ENCODE measurements at places on chromosomes 12 and 14. TPM values are rescaled to one million over a fixed set of nuclear protein-coding genes. Genes with fewer than 3 reads are reported as not detected.

DNA sequence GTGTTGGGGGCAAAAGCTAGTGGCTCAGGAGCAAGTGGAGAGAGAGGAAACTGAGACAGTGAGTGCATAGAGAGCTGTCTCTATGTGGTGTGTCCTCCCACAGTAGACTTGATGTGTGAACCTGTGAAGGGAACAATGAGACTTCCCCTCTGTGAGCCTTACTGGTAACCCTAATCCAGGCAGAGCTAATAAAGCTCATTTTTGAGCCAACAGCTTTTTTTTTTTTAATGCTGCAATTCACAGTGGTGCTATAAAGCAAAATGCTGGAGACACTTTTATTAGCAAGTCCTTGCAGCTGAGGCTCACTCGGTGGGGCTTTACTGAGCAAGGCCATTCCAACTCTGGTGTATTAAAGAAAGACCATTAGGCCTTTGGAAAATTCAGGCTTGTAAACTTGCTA is 26.9 kb downstream of the FBXW8 start:
- H3K27ac ChIP-seq = no peak overlapping the region
- H3K27me3 ChIP-seq = no peaks in the 10 kb centered on the region
- peaks cover 30% of the 10 kb centered on the region for H3K36me3 ChIP-seq
- no peak for DNase-seq
- H3K4me1 ChIP-seq = no peaks in the 10 kb centered on the region

DNA sequence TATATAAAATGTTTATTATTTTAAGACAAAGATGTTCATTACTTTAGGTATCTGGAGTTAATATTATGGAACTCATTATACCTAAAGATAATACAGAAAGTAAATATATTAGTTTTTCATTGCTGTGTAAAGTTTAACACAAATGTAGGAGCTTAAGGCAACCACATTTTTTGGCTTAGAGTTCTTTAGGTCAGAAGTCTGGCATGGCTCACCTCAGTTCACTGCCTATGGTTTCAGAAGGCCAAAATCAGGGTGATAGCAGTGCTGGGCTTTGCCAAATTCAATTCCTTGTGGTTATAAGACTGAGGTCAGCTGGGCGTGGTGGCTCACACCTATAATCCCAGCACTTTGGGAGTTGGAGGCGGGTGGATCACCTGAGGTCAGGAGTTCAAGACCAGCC is 35.5 kb upstream of the PRPF39 start:
- H3K4me3 ChIP-seq = no peak overlapping the region
- H3K27ac ChIP-seq = peak overlapping the region; percentile 33
- H3K36me3 ChIP-seq = peaks cover 14% of the 10 kb centered on the region
- H3K4me1 ChIP-seq = no peaks in the 10 kb centered on the region
- no peak for DNase-seq

SYNDIG1L gene
- total RNA-seq = 0.34 TPM

DNA sequence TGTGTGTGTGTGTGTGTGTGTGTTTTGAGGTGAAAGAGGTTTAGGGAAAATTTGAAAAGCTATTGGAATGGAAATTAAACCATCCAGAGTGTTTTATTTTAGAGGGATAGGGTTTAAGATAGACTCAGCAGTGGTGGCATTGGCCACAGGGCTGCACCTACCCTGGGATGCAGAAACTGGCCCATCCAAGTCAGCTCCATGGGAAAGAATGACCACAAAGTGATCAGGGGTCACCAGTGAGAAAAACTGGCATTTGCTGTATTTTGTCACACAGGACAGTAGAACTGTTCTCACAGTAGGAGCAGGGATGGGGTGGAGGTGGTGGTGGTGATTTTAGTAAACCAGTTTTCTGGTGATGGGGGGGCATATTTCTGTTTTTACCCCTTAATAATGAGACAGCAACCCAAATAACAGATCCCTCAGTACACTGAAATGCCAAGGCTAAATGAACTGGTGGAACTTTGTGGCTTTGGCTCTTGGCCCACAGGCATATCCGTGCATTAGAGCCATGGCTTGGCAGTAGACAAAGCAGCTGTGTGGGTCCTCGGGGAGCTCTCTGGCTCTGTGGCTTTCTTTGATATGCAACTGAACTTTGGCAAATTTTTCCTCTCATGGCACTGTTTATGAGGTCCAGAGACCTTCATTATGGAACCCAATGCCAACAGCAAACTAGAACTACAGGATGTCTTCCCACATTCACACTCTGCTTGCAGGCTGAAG is 348.3 kb downstream of the ZFP36L1 start:
- H3K4me1 ChIP-seq = peaks cover 10% of the 10 kb centered on the region
- DNase-seq = no peak
- no peak overlapping the region for H3K27ac ChIP-seq

GRCh38 chr14:104370256-104370870 is 209.2 kb upstream of the C14orf180 start:
- peaks cover 1% of the 10 kb centered on the region for H3K4me1 ChIP-seq
- H3K4me3 ChIP-seq = no peak overlapping the region
- H3K36me3 ChIP-seq = no peaks in the 10 kb centered on the region

HOXC13 gene
- not detected for total RNA-seq

FOXG1 gene
- 1.2 TPM for total RNA-seq

DNA sequence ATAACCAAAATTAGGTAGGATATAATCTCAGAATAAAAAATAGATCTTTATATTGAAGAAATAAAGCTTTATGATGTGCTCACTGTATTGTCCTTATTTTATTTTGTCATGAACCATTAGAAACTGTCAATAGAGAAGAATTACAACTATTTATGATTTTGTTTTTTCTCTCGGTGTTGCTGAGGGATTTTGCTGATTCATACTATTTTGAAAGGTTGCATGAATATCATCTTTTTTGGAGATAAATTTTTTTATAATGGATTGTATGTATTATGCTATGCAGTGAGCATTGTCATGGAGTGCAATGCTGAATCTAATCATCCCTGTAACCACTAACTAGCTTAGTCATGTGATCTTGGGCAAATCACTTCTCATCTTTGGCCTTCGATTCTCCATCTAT is 15.0 kb downstream of the SLC39A9 start:
- no peaks in the 10 kb centered on the region for H3K27me3 ChIP-seq
- H3K4me3 ChIP-seq = no peak overlapping the region

RBM25 gene
- 133 TPM for total RNA-seq

- no peak for DNase-seq
- H3K27me3 ChIP-seq = no peaks in the 10 kb centered on the region
- peaks cover 2% of the 10 kb centered on the region for H3K36me3 ChIP-seq
- no peaks in the 10 kb centered on the region for H3K4me1 ChIP-seq
These were observed 957.5 kb downstream of the SLC6A15 start for GRCh38 chr12:83954956-83955601.

- H3K27ac ChIP-seq = no peak overlapping the region
- DNase-seq = no peak
- no peaks in the 10 kb centered on the region for H3K36me3 ChIP-seq
- no peaks in the 10 kb centered on the region for H3K27me3 ChIP-seq
- H3K4me1 ChIP-seq = no peaks in the 10 kb centered on the region
- no peak overlapping the region for H3K4me3 ChIP-seq
These were observed 527.2 kb downstream of the FLRT2 start for GRCh38 chr14:86057018-86057667.

RTN1 gene
- 27.0 TPM for total RNA-seq

DNA sequence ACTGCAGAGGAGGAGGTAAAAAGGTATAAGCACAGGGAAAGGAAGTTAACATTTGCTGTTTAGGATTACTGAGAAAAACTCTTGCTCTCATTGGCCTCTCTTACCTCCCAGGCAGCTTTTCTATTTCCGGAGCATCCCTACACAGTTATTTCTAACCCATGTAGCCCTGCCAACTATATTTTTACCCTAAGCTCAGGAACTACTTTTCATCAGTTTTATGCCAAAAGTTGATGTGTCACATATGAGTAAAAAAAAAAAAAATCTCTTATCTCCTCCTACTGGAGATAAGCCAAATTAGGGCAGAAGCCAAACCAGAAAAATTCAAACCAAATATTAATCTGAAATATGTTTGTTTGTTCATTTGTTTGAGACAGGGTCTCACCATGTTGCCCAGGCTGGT is 34.4 kb upstream of the PSMA6 start:
- peaks cover 20% of the 10 kb centered on the region for H3K36me3 ChIP-seq
- H3K4me3 ChIP-seq = no peak overlapping the region
- no peaks in the 10 kb centered on the region for H3K4me1 ChIP-seq

DNA sequence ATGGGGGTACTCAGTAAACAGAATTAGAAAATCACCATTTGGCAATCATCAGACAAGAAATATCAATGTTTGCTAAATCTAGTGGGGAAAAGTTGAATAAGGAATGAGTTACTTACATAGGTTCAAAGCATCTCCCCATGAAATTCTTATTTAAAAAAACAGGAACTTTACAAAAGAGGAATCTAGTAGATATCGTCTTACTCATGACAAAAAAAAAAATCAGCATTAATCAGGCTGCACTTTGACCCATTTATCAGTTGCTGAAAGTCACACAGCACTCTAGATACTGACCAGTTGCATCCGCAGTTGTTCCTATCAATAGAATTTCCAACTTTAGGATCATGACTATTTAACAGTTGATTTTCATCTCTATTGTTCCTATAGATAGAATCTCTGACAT is 5.8 kb upstream of the DICER1 start:
- peaks cover 22% of the 10 kb centered on the region for H3K4me1 ChIP-seq
- H3K4me3 ChIP-seq = no peak overlapping the region
- no peak overlapping the region for H3K27ac ChIP-seq
- H3K36me3 ChIP-seq = peaks cover 6% of the 10 kb centered on the region
- no peaks in the 10 kb centered on the region for H3K27me3 ChIP-seq

DNA sequence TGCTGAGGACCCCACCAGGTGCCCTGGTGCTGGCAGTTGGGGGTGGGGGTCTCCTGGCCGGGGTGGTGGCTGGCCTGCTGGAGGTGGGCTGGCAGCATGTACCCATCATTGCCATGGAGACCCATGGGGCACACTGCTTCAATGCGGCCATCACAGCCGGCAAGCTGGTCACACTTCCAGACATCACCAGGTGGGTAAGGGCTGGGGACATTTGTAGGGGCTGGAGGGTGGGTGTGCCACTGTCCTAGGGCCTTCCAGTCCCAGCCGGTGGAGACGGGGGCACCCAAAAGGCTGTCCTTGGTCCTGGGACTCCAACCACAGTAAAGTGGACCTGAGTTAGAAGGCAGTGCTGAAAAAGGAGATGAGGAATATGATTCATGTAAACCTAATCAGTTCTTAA is 13.2 kb downstream of the SDSL start:
- H3K27ac ChIP-seq = no peak overlapping the region
- H3K27me3 ChIP-seq = peaks cover 17% of the 10 kb centered on the region
- no peak for DNase-seq
- peaks cover 1% of the 10 kb centered on the region for H3K36me3 ChIP-seq
- no peak overlapping the region for H3K4me3 ChIP-seq

GRCh38 chr12:129762436-129762835 is 141.4 kb downstream of the TMEM132D start:
- H3K4me3 ChIP-seq = no peak overlapping the region
- peaks cover 5% of the 10 kb centered on the region for H3K27me3 ChIP-seq
- no peak overlapping the region for H3K27ac ChIP-seq
- H3K4me1 ChIP-seq = no peaks in the 10 kb centered on the region

GRCh38 chr14:61462566-61463193 is 141.3 kb downstream of the PRKCH start:
- peaks cover 14% of the 10 kb centered on the region for H3K4me1 ChIP-seq
- H3K27me3 ChIP-seq = peaks cover 4% of the 10 kb centered on the region

TDRD9 gene
- not detected for total RNA-seq

MYF6 gene
- 0.33 TPM for total RNA-seq

- H3K4me1 ChIP-seq = no peaks in the 10 kb centered on the region
- H3K4me3 ChIP-seq = no peak overlapping the region
- DNase-seq = no peak
- H3K27me3 ChIP-seq = peaks cover 8% of the 10 kb centered on the region
- no peak overlapping the region for H3K27ac ChIP-seq
These were observed 384.7 kb downstream of the GRIN2B start for GRCh38 chr12:13596714-13597113.

PLEK2 gene
- 0.67 TPM for total RNA-seq

- DNase-seq = no peak
- H3K27me3 ChIP-seq = no peaks in the 10 kb centered on the region
- peaks cover 3% of the 10 kb centered on the region for H3K36me3 ChIP-seq
- peaks cover 2% of the 10 kb centered on the region for H3K4me1 ChIP-seq
- no peak overlapping the region for H3K27ac ChIP-seq
- H3K4me3 ChIP-seq = no peak overlapping the region
These were observed 20.0 kb downstream of the RBMS2 start for GRCh38 chr12:56541631-56542030.

- H3K4me1 ChIP-seq = peaks cover 10% of the 10 kb centered on the region
- no peak for DNase-seq
- no peak overlapping the region for H3K4me3 ChIP-seq
- no peak overlapping the region for H3K27ac ChIP-seq
- no peaks in the 10 kb centered on the region for H3K36me3 ChIP-seq
These were observed 142.7 kb downstream of the TBX5 start for GRCh38 chr12:114263056-114263805.

NKX2-1 gene
- total RNA-seq = not detected

TC2N gene
- 36.6 TPM for total RNA-seq

GRCh38 chr12:109655578-109655977 is 58.0 kb upstream of the FAM222A start:
- no peak overlapping the region for H3K4me3 ChIP-seq
- no peak for DNase-seq
- no peak overlapping the region for H3K27ac ChIP-seq
- H3K4me1 ChIP-seq = no peaks in the 10 kb centered on the region
- no peaks in the 10 kb centered on the region for H3K36me3 ChIP-seq

DNA sequence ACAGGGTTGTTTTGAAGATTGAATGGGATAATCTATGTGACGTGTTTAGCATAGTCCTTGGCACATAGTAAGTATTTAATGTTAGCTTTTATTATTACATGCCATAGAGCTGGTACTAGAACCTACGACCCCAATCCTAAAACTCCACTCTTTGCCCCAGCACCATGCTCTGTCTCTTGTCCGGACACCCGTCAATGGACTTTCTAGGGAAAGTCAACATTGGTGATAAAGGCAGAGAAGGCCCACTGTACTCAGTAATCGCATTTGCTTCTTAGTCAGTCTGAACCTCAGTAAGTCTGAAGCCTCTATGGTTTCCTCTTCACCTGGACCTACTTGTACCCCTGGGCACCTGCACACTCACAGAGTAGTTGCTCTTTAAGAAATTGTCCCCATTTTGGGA is 153.1 kb upstream of the PRMT8 start:
- H3K4me3 ChIP-seq = no peak overlapping the region
- no peak overlapping the region for H3K27ac ChIP-seq
- peaks cover 40% of the 10 kb centered on the region for H3K27me3 ChIP-seq

- H3K27ac ChIP-seq = no peak within 1 kb of the TSS
- H3K4me1 ChIP-seq = peaks cover 2% of the 10 kb centered on the region
- peak; percentile 69 for DNase-seq
- H3K36me3 ChIP-seq = no peaks in the 10 kb centered on the region
- H3K27me3 ChIP-seq = peaks cover 80% of the 10 kb centered on the region
These were observed 120.7 kb downstream of the AACS start for GRCh38 chr12:125185740-125186470.

- H3K4me1 ChIP-seq = peaks cover 23% of the 10 kb centered on the region
- H3K27me3 ChIP-seq = peaks cover 13% of the 10 kb centered on the region
- no peaks in the 10 kb centered on the region for H3K36me3 ChIP-seq
These were observed 15.0 kb downstream of the SDSL start for GRCh38 chr12:113436993-113437728.

- H3K27me3 ChIP-seq = no peaks in the 10 kb centered on the region
- no peak for DNase-seq
- peak overlapping the region; percentile 100 for H3K27ac ChIP-seq
- H3K4me1 ChIP-seq = peaks cover 23% of the 10 kb centered on the region
- H3K36me3 ChIP-seq = peaks cover 6% of the 10 kb centered on the region
These were observed 919 bp downstream of the PSMA3 start for GRCh38 chr14:58245562-58245961.

TAS2R43 gene
- total RNA-seq = 1.2 TPM

GRCh38 chr14:64174922-64175782 is 119.0 kb downstream of the ESR2 start:
- DNase-seq = no peak
- H3K27me3 ChIP-seq = no peaks in the 10 kb centered on the region
- H3K36me3 ChIP-seq = peaks cover 20% of the 10 kb centered on the region
- H3K4me3 ChIP-seq = no peak overlapping the region
